AG08396 (cell line): ENCODE measurements at places on chromosomes 4 and X.

DNA sequence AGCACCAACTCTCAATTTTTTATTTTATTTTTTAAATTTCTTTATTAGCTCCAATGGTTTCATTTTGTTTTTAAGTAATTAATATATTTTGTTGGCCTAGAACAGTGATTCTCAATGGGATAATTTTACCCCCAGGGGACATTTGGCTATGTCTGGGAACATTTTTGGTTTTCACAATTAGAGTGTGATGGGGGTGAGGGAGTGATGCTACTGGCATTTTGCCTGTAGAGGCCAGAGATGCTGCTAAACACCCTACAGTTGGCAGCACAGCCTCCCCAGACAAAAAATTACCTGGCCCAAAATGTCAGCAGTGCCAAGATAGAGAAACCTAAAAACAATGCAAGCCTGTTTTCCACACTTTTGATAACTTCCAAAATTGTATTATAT lies 64.6 kb downstream of the HHIP start:
- DNase-seq: no peak

DNA sequence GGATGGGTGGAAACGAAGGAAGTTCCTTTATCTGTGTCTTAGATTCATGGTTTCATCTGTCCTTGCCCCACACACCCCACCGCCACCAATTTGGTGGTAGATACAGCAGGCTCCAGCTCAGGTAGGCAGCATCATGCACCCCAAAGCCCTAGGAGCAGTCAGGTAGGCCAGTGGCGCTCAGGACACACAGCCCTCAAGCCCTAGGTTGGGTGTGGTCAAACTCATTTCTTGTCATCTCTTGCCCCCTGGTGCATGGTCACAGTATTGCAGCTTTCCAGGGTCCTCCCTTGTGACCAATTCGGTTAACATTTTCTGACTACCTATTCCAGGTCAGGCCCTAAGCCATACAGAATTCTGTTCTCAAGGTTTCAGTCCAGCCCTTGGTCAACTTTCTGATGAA lies 14.5 kb upstream of the PRRG3 start:
- no peak for DNase-seq

- DNase-seq: no peak
Observed at GRCh38 chr4:129193357-129194100, 97.6 kb downstream of the C4orf33 start.

DNA sequence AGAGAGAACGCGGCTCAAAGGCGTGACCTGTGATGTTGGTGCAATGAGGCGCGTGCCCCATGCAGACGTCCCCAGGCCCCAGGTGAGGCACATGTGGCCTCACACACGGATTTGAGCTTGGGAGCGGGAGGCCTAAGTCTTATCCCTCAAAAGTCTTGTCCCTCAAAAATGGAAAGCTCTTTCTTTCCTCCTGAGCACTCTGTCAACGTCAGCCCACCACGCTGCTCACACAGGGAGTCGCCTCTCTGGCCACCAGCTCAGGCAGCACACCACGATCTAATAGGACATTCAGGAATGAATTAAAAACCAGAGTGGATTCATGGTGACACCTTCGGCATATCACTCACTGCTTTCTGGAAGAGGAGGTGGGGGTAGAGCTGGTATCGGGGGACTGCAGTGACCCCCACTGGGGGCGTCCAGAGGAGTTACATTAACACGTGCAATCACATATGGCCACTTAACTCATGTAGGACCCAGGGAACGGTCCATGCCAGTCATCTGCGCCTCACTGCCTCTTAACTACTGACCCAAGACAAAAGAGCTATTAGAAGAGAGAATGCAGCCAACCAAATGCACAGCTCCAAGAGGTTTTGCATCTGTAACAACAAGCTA lies 21.9 kb upstream of the CYP4V2 start:
- DNase-seq: no peak

GRCh38 chr4:14810121-14810520 lies 192.2 kb upstream of the CPEB2 start:
- DNase-seq: no peak

DNA sequence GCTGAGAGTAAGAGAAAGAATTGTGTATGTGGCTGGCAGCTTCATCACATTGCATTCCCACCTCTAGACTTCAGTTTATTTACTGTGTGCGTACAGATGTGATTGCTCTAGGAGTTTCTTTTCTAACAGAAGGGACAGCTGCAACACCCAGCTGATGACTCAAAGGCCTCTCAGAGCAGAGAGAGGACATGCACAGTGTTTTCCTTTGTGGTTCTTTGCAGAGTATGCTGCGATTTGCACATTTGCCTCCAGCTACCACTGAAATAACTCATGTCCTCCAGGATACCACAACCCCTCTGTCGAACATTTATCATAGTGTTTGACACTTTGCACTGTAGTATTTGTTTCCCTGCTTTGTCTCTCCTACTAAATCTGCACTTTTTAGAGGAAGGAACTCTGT lies 294.1 kb downstream of the STIM2 start:
- no peak for DNase-seq

DNA sequence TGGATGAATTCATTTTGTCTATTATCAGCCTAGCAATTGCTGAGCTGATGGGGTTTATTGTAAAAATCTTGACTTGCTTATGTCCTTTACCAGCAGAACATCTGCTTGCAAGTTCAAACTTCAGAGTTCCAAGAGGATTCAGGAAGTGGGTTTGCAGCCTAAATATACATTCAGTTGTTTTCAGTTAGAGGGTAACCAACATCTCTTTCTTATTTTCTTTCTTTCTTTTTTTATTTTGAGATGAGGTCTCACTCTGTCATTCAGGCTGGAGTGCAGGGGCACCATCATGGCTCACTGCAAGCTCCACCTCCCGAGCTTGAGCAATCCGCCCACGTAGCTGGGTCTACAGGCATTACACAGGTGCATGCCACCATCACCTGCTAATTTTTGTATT lies 31.4 kb upstream of the FHL1 start:
- no peak for DNase-seq

DNA sequence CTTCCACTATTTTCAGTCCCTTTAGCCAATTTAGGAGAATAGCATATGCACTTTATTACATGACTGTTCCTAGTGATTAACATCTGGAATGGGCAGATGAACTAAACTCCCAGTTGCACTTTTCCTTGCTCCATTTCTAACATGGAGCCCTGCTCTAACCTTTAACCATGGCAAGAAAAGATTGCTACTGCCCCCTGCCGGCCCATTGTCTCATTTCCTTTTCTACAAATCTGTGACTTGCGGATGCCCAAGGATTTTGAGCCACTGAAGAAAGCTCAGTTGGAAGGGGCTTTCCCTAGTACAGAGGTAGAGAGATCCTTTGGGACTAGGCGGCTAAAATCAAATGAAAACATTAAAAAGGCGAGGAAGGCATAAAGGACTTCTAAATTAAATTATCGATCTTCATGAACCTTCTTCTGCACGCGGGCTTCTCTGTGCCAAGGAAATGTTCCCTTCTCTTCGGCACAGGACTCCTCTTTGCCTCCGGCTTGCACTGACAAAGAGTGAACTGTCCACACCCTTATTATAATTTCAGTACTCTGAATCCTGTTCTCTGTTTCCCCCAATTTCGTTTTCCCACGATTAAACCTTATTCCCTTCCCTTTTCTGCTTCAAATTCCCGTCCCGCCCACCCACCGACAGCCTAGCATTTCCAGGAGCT lies 577 bp upstream of the GLRA2 start:
- DNase-seq: peak; percentile 12

DNA sequence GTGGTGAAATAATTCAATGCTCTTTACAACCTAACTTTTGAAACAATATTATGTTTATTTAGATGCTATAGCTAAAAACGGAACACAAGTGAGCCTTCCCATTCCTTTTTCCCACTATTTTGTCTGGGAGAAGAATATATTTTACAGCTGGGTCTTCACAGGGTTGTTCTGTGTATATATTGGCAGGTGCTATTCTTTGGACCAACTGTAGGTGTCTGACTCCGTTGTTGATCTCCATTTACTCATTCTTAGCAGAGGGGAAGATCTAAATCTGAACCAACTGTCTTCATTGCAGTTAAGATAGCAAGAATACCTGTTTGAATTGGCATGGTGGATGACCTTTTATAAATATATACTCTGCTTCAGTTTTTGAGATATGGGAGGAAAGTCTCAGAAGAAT lies 257.4 kb downstream of the CFAP299 start:
- no peak for DNase-seq

DNA sequence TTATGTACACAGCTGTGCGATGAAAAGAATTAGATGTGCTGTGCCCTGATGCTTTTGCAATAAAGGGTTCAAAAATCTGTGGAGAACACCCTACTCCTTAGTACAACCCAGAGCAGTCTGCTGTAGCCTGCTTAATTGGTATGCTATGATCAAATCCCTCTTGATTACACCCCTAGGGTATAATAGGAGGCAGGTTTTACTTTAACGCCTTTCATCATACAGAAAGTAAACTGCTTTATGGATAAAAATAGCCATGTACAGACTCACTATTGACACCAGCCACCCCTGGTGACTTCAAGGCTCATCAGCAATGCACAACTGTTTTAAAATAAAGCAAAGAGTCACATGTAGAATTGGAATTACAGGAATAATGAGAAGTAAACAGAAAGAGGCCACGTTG lies 315.3 kb downstream of the DMD start:
- no peak for DNase-seq

DNA sequence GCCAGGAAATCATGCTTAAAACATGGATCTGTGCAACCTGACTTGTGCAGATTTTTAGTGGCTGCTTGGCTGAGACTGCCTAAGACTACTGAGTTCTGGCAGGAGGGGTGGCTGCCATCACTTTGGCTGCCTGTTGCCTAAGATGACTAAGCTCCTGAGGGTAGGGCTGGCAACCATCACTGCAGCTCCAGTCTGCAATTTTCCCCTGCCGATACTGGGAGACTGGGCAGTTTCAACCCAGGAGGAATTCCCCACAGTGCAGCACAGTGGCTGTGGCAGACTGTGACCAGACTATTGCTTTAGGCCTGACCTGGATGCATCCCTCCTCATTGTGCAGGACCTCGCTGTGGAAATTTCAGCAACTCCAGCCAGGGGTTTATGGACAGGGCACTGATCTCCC lies 544.9 kb downstream of the ANKRD50 start:
- DNase-seq: no peak

DNA sequence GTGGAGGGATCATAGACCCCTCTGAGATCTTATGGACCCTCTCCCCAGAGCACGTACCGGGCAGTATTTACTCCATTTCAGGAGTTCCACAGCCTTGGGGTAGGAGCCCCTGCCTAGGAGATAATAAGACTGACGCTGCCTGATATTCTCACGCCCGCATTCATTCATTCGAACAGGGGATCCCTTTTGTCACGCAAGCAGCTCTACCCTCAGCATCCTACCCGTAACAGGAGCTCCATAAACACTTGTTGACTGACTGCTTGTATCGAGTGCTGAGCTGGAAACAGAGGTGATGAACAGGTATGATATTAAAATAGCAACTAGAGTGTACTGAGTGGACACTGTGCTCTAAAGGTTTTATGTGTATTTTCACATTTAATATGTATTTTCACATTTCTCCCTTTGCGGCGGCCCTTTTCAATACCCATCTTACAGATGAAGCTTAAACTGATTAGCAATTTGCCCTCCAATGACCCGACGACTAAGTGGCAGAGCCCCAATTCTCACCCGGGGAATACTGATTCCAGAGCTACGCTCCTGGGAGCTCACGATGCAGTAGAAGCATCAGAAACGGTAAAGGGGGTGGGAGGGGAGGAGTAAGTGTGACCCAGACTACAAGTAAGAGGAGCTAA lies 888 bp downstream of the RAB28 start:
- DNase-seq: peak; percentile 12

GRCh38 chrX:77505227-77505626 lies 58.0 kb downstream of the FGF16 start:
- DNase-seq: no peak

- DNase-seq: peak; percentile 75
Observed at GRCh38 chr4:83855044-83855443, 319.1 kb downstream of the GPAT3 start.

- peak; percentile 36 for DNase-seq
Observed at GRCh38 chrX:138128027-138128671, 562.2 kb downstream of the ZIC3 start.

DNA sequence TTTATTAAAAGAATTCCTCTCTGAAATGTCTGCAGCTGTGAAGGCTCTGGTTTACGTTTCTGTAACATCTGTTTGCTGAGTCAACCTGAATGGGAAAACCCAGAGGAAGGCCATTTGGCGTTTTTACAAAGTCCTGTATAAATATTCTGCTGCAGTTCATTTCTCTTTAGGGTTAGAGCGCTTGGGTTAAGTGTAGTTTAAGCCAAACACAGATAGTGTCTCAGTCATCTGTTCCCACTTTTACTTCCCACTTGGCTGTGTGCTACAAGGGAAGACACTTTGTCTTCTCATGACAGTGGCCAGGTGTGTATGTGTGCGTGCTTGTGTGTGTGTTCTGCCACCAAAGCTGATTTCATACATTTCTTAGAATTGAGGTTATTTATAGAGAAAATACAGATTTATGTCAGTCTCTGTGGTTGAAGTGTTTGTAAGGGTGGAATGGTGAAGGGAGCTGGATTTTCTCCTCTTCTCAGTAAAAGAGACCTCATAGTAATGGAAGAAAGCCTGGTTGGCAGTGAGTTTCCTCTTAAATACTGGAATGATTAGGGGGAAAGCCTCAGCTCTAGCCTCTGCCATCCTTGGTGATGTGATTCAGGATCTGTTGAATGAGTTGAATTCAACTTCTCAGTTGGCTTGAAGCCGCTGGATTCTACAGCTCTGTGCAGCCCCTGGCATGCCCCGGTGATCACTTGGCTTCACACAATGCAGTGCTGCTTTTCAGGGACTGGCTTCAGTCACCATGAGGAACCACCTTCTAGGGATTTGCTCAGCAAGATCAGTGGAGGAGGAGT lies 50.6 kb downstream of the JADE1 start:
- peak; percentile 55 for DNase-seq

DNA sequence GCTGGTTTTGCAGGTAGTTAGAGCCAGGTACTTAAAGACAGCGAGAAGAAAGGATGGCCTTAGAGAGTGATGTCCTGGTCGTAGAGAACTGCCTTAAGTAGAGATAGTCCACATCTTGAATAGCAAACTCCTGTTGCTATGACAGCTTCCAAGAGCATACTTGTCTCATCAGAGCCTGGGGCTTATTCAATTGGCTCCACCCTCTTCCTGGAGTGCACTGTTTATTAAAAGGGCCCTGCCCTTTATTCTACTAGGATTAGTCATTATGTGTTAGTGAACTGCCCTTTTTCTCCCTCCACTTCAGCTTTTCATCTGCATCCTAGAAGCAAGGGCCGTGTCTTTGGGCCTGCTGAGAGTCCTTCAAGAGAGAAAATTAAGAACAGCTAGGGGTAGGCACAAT lies 94.5 kb upstream of the EOLA2 start:
- DNase-seq: peak; percentile 35

GRCh38 chr4:188728359-188728758 lies 589.1 kb downstream of the TRIML1 start:
- DNase-seq: no peak

- DNase-seq: no peak
Observed at GRCh38 chr4:140826701-140827027, 70.5 kb upstream of the TBC1D9 start.
